ENCODE measurements at places on chromosomes 7 and 10.

- DNase-seq = no peak
Observed at GRCh38 chr10:107477266-107477665, 312.8 kb upstream of the SORCS1 start.

GRCh38 chr7:45646996-45647825 is 73.0 kb downstream of the ADCY1 start:
- no peak for DNase-seq

DNA sequence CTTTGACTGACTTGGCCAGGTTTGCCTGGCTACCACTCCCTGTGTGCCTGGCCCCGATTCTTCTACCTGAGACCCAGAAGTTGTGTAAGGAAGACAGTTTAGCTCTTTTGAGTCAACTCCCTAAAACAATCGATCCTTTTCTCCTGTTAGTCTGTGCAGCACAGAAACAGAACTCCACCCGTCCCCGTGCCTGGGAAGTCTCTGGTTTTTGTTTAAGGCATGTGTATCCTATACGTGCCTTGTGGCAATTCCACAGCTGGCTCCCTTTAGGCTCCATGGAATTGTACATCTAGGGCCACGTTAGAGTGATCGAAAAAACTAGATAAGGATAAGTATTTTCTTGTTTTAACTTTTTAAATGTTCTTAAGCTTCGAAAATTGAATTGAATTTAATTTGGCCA is 131.6 kb downstream of the BICC1 start:
- DNase-seq = no peak

DNA sequence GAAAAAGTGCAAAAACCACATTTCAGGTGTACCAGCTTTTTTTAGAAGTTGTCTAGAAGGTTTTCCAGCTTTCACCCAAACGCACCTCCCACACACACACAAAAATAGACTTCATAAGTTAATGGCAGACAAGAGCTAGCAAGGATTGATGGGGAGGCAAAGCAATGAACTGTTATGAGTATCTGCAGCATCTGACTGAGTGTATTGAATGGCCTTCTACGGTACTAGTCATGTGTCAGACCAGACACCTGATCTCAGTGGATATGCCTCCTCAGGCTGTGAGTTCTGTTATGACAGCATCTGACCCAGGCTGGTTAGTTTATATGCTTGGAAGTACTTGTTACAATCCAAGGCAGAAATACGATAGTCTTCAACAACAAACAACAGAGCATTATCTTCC is 406.1 kb upstream of the AUTS2 start:
- DNase-seq = no peak

GRCh38 chr10:62237966-62238365 is 30.7 kb downstream of the RTKN2 start:
- DNase-seq = no peak

GRCh38 chr7:138735399-138735798 is 34.2 kb upstream of the SVOPL start:
- no peak for DNase-seq

- DNase-seq = no peak
Observed at GRCh38 chr7:13894954-13895353, 94.5 kb downstream of the ETV1 start.

- DNase-seq = no peak
Observed at GRCh38 chr7:130022623-130023175, 28.5 kb downstream of the ZC3HC1 start.

DNA sequence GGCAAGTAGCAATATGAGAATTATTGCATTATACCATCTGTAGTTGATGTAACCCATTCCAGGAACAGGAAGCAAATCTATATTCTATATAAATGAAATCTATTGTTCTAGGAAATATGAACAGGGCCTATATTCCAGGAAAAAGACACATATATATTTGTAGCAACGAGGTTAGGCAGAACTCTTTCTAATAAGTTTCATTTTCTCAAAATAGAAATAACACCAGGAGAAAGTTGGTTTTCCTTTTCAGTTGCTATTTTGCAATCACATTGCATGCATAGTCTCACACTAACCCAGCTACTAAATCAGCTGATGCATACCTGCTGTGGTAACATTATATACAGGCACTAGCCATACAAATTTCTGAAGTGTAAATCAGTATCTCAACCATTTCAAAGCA is 6.2 kb upstream of the IFIT2 start:
- no peak for DNase-seq

DNA sequence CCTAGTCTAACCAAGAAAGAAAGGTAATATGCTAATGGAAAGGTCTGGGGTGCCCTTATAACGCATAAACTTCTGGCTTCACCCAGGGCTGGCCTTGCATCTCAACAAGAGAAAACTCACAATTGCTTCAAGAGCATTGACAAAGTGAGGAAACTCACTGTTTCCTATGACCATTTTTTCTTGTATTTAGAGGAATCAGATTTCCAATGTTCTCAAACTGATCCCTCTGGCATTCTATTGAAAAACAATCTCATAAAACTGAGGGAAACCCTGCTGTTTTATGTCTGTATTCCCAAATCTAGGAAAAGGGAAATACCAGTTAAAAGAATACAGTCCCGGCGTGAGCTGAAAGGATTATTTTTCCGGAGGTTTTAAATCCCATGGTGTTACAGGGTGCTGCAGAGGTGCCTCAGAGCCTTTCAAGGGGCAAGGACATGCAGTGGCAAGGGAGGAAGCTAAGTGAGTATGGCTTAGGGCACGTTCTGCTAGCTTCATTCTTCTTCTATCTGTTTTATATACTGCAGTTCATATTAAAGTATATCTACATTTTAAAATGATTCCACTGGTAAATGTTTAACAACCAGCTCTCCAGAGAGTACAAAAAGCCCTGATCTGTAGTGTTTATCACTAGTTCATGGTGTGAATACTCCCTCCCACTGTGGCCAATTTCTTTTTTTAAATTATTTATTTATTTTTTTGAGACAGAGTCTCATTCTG is 68.7 kb downstream of the CAV1 start:
- DNase-seq = no peak

GRCh38 chr7:98559219-98559618 is 57.9 kb upstream of the NPTX2 start:
- no peak for DNase-seq

GRCh38 chr10:98030093-98030821 is at the start of gene CRTAC1:
CRTAC1 (minus strand) TSS chr10:98030621; CDS start chr10:98030472, 149 bp downstream.
- DNase-seq = no peak

All from activated CD8-positive, alpha-beta memory T cell treated with anti-CD3 and anti-CD28 coated beads for 1 hour (primary cell).